ENCODE measurements at places on chromosomes 11 and 22.

DNA sequence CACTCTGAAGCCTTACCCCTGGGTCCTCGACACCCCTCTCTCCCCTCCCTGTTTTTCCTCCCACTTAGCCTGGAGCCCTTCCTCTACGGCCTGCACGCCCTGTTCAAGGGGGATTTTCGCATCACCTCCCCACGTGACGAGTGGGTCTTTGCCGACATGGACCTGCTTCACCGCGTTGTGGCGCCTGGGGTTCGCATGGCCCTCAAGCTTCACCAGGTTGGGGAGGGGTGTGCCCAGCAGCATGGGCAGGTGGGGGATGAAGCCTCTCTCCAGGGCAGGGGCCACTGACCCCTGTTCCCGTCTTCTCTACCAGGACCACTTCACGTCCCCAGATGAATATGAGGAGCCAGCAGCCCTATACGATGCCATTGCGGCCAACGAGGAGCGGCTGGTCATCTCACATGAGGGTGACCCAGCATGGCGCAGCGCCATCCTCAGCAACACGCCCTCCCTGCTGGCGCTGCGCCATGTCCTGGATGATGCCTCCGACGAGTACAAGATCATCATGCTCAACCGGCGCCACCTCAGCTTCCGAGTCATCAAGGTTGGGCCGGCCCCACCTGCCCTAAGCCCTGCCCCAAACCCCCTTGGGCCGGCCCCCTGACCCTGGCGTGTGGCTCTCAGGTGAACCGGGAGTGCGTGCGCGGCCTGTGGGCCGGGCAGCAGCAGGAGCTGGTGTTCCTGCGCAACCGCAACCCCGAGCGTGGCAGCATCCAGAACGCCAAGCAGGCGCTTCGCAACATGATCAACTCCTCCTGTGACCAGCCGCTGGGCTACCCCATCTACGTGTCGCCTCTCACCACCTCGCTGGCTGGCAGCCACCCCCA, 2.8 kb upstream of the SIPA1 start:
- no peak for DNase-seq

- DNase-seq, result no peak
Observed at GRCh38 chr11:63933459-63933858, 5.3 kb upstream of the NAA40 start.

GRCh38 chr22:33565580-33565995, 354.7 kb downstream of the LARGE1 start:
- no peak for DNase-seq

- DNase-seq, result no peak
Observed at GRCh38 chr11:46386005-46386578, 4.6 kb downstream of the MDK start.

GRCh38 chr11:15735706-15736105, 620.6 kb downstream of the SOX6 start:
- DNase-seq, result no peak

DNA sequence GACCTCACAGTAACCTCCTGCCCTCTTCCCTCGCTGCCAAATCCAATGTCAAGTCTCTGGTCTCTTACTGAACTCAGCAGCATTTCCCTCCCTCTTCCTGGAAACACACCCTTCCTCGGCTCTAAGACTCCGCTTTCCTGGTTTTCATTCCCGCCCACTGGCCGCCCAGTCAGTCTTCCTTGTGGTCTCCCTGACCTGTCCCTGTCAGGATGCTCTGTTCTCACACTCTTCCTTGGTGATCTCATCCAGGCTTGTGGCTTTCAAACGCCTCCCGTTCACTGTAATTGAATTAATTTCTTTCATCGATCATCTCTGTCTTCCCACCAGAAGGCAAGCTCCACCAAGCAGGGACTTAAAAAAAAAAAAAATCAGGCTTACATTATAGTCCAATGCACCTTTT, 33.5 kb downstream of the MYO18B start:
- DNase-seq, result no peak

All from central memory CD4-positive, alpha-beta T cell (primary cell).